ENCODE measurements at places on chromosomes 1 and 21.

- DNase-seq = no peak
Measured at GRCh38 chr1:54547601-54548388, at the start of gene ACOT11. TSS of gene ACOT11 (plus strand) at chr1:54548228. CDS start at chr1:54548310, 82 bp downstream.

- DNase-seq = no peak
Measured at GRCh38 chr1:86515597-86515996, 31.3 kb upstream of the CLCA4 start.

- DNase-seq = no peak
Measured at GRCh38 chr1:235087906-235088305, 40.7 kb downstream of the TOMM20 start.

- DNase-seq = no peak
Measured at GRCh38 chr1:198118134-198118533, 38.7 kb upstream of the NEK7 start.

- DNase-seq = no peak
Measured at GRCh38 chr1:91670781-91671180, 170.1 kb downstream of the CDC7 start.
